Ovary (tissue), 10 donors: ENCODE measurements at places on chromosomes 7 and 10. TPM values are rescaled to one million over a fixed set of nuclear protein-coding genes. Genes with fewer than 3 reads are reported as not detected.

The ERV3-1 gene
- 11.4 TPM for total RNA-seq

The MMD2 gene
- not detected for total RNA-seq

The ZWINT gene
- 1.4 TPM for total RNA-seq

The RADIL gene
- total RNA-seq = 3.7 TPM

The STAG3 gene
- total RNA-seq = 2.0 TPM

The ZNF365 gene
- total RNA-seq = 0.26 TPM

GRCh38 chr10:51141010-51141409, 66.7 kb downstream of the PRKG1 start:
- no peaks in the 10 kb centered on the region for H3K4me1 ChIP-seq
- H3K4me3 ChIP-seq = no peak overlapping the region
- DNase-seq = no peak
- H3K27ac ChIP-seq = no peak overlapping the region

DNA sequence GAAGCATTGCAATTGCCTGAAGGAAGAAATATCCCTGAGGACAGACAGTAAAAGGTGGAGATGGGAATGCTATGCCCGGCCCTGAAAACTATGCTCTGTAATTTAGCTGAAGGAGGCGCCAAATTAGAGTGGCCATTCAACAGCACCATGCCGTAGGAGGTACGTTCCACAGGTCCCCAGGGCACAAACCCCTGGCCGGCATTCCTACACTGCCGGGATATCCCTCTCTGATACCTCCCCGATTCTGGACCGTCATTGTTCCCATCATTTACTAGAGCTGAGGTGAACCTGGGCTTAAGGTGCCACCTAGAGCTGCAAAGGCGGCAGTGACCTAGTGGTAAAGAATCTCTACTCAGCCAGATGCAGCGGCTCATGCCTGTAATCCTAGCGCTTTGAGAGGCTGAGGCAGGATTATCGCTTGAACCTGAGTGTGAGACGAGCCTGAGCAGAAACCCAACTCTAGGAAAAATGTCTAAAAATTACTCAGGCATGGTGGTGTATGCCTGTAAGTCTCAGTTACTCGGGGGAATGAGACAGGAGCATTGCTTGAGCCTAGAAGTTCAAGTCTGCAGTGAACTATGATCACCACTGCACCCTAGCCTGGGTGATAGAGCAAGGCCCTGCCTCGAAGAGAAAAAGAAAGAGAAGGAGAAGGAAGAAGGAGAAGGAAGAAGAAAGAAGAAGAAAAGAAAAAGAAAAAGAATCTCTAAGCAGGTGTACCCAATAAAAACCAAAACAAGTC, 53.0 kb upstream of the TNKS2 start:
- H3K4me1 ChIP-seq = no peaks in the 10 kb centered on the region
- H3K4me3 ChIP-seq = no peak overlapping the region
- H3K27me3 ChIP-seq = no peaks in the 10 kb centered on the region
- H3K36me3 ChIP-seq = no peaks in the 10 kb centered on the region
- no peak overlapping the region for H3K27ac ChIP-seq

- H3K27me3 ChIP-seq = no peaks in the 10 kb centered on the region
- peak; percentile 29 for DNase-seq
- peak overlapping the region; percentile 13 for H3K4me3 ChIP-seq
- no peaks in the 10 kb centered on the region for H3K36me3 ChIP-seq
Observed at GRCh38 chr10:47165711-47166404, 134.1 kb upstream of the GDF10 start.

- no peak overlapping the region for H3K4me3 ChIP-seq
- H3K4me1 ChIP-seq = peaks cover 3% of the 10 kb centered on the region
- no peak overlapping the region for H3K27ac ChIP-seq
- no peaks in the 10 kb centered on the region for H3K27me3 ChIP-seq
- no peak for DNase-seq
Observed at GRCh38 chr7:101828301-101829020, 11.0 kb downstream of the CUX1 start.

DNA sequence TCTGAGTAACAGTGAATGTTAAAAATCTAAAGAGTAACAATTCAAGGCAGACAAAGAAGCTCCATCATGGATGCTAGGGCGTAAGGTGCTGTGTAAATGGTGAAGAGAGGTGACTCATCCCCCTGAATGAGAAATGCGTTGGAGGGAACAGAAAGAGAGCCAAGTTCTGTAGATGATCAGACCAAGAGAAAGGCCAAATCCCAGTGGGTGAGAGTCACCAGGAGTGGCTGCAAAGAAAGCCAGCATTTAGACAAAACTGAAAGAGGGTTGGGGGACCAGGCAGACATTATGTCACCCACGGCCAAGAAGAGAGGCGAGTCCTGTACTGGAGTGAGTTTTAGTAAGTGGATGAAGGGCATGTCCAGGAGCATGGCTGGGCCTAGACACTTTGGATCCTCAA, 153.1 kb downstream of the TRIL start:
- no peaks in the 10 kb centered on the region for H3K4me1 ChIP-seq
- DNase-seq = no peak
- no peaks in the 10 kb centered on the region for H3K36me3 ChIP-seq
- H3K27me3 ChIP-seq = no peaks in the 10 kb centered on the region

DNA sequence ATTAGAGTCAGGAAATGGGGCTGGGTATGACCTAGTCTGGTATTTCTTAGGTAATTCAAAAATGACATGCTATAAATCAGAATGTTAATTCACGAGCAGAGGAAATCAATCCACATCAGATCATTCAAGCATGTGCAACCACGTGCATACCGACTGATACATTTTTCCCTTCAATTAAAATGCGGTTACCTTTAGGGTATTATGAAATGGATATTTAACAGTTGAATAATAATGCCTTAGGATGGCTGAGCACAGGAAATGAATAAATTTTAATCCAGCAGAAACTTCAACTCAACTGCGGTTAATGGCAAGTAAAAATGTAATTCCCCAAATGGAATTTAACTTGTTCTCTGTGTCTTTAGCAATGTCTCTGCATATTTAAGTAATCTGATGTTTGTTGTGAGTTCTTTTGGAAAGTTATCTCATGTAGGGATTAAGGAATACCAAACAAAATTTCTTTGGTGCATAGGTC, 9.2 kb downstream of the CPA2 start:
- H3K4me1 ChIP-seq = peaks cover 1% of the 10 kb centered on the region
- H3K36me3 ChIP-seq = no peaks in the 10 kb centered on the region
- H3K27ac ChIP-seq = no peak overlapping the region
- no peak for DNase-seq
- H3K27me3 ChIP-seq = no peaks in the 10 kb centered on the region

- DNase-seq = peak; percentile 77
- peak overlapping the region; percentile 39 for H3K4me3 ChIP-seq
- no peaks in the 10 kb centered on the region for H3K36me3 ChIP-seq
- peak overlapping the region; percentile 42 for H3K27ac ChIP-seq
- H3K4me1 ChIP-seq = peaks cover 42% of the 10 kb centered on the region
Observed at GRCh38 chr10:79242620-79243152, 104.6 kb upstream of the PPIF start.

DNA sequence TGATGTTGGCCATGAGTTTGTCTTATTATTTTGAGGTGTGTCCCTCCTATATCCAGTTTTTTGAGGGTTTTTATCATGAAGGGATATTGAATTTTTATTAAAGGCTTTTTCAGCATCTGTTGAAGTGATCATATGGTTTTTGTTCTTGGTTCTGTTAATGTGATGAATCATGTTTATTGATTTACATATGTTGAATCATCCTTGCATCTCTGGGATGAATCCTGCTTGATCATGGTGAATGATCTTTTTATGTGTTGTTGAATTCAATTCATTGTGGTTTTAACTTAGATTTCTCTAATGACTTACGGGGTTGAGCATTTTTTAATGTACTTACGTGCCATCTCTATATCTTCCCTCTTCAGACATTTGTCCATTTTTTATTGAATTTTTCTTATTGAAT, 22.9 kb downstream of the DLD start:
- no peak for DNase-seq
- no peak overlapping the region for H3K4me3 ChIP-seq
- no peaks in the 10 kb centered on the region for H3K36me3 ChIP-seq
- no peaks in the 10 kb centered on the region for H3K4me1 ChIP-seq
- no peak overlapping the region for H3K27ac ChIP-seq

- H3K27me3 ChIP-seq = no peaks in the 10 kb centered on the region
- H3K27ac ChIP-seq = no peak overlapping the region
- H3K4me3 ChIP-seq = no peak overlapping the region
Observed at GRCh38 chr7:30412782-30413504, 65.6 kb downstream of the NOD1 start.

DNA sequence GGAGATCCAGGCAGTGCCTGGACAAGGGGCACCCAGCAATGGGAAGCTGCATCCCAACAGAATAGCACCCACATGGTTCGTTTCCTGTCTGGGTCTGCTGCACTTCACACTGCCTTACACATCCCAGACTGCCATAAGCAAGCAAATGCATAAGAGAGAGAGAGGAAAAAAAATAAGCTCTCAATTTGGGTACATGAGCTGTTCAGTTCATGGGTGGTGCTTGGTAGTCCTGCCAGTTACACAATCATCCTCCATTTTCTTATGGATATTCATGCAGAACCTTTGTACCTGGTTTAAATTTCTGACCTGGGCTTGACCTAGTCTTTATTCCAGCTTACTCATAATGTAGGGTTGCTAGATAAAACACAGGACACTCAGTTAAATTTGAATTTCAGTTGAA, 733.6 kb downstream of the TNS3 start:
- H3K36me3 ChIP-seq = no peaks in the 10 kb centered on the region
- no peaks in the 10 kb centered on the region for H3K4me1 ChIP-seq
- H3K27me3 ChIP-seq = no peaks in the 10 kb centered on the region
- DNase-seq = no peak

GRCh38 chr7:114088470-114088940, 169.7 kb upstream of the PPP1R3A start:
- H3K4me3 ChIP-seq = peak overlapping the region; percentile 80
- H3K36me3 ChIP-seq = no peaks in the 10 kb centered on the region
- no peak overlapping the region for H3K27ac ChIP-seq
- no peaks in the 10 kb centered on the region for H3K27me3 ChIP-seq
- DNase-seq = no peak

GRCh38 chr7:42264702-42265101, 27.7 kb upstream of the GLI3 start:
- H3K4me1 ChIP-seq = no peaks in the 10 kb centered on the region
- H3K36me3 ChIP-seq = no peaks in the 10 kb centered on the region

DNA sequence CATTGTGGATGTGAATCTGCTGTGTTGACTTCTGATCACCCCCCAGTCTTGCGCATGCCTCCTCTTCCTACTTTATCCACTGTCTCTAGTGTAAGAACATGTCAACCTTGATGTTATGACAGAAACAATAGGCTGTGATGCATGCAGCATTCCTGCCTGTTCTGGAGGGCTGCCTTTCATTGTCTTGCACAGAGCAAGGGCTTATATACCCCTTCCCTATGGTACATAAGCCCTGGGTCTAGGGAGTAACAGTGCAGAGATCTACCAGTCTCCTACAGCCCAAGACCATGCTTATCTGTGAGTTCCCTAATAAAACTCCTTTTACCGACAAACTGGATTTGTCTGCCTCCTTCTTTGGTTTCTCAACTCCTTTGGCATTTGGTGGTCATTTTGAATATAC, 177.0 kb upstream of the STK17A start:
- H3K27me3 ChIP-seq = no peaks in the 10 kb centered on the region
- H3K4me1 ChIP-seq = no peaks in the 10 kb centered on the region
- DNase-seq = no peak
- no peaks in the 10 kb centered on the region for H3K36me3 ChIP-seq
- no peak overlapping the region for H3K27ac ChIP-seq
- no peak overlapping the region for H3K4me3 ChIP-seq

DNA sequence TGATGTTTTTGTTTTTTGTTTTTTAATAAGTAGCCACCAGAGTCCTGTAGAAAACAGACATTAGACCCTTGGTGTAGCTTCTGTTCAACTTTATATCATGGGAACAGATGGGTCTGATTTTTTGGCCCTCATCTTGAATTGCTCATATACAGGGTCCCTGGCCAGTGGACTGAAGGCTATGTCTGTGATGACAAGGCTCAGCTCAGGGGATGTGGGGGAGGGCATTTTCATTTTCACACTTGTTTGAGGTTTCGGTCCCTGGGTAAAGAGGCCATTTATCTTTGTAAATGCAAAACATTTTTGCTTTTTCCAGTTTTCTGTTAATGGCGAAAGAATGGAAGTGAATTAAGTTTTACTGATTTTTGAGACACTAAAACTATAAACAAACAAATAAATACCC, 257.6 kb upstream of the PHYHIPL start:
- H3K4me3 ChIP-seq = no peak overlapping the region
- no peak for DNase-seq
- no peaks in the 10 kb centered on the region for H3K27me3 ChIP-seq
- no peaks in the 10 kb centered on the region for H3K36me3 ChIP-seq
- H3K27ac ChIP-seq = no peak overlapping the region

DNA sequence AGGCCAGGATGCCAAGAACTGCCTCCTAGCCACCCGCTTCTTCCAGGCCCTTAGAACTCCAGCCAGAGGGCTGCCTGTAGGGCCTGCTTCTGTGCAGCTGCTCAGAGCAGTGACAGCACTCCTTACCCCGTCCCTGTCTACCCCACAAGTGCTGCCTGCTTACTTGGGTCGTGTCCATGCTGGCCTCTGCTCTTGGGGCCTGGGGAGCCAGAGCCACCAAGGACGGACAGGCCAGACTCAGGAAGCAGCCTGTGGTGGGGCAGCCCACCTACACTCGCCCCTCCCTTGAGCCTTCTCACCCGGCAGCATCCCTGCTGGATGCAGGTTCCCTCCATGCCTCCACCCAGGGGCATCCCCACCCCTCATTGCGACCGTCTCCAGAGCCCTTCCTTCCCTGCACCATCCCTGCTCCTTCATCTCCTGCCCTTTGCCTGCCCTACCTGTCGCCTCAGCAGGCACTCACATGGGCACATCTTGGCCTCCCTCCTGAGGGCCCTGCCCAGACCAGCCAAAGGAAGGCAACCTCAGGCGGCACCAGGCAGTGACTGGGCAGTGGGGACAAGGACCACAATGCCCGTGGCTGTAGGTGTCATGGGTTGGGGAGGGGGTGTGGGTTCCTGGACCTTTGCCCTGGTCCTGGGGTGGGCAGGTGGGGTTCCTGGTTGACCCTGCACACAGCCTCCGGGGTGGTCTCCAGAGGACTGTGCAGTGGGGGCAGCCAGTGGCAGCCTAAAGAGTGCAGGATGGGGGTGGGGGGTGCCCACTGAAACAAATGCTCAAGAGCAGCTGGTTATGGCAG, 78.0 kb upstream of the TNS3 start:
- no peak overlapping the region for H3K27ac ChIP-seq
- H3K36me3 ChIP-seq = no peaks in the 10 kb centered on the region
- no peak overlapping the region for H3K4me3 ChIP-seq
- no peak for DNase-seq

DNA sequence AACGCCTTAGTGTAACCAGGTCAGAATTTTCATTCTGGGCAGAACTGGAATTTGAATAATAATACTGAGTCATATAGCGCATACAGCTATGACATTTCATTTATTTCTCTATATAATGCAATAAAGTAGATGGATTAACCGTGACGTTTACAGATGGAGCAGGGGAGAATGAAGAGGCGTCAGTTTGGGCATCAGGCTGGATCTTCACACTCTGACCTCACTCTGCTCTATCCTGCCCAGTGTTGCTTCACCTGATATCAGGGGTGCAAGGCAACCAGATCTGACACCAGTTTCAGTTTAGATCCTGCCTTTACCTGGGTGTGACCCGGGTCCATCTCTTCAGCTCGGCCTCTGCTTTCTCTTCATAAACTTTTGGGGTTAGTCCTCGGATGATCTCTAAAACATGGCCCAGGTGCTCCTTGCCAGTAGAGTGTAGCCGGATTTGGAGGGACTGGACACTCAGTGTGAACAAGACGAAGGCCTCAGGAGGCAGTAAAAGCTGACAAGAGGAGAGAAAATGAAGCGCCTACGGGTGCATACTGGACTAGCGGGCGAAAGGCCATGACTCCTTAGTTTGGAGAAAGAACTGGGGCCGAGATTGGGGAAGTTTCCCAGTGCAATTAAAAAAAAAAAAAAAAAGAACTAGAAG, 1.4 kb upstream of the ZYX start:
- peak overlapping the region; percentile 98 for H3K27ac ChIP-seq
- peak overlapping the region; percentile 88 for H3K4me3 ChIP-seq
- H3K27me3 ChIP-seq = no peaks in the 10 kb centered on the region
- H3K4me1 ChIP-seq = peaks cover 13% of the 10 kb centered on the region
- DNase-seq = no peak
